ENCODE measurements at places on chromosomes 12 and 14. TPM values are rescaled to one million over a fixed set of nuclear protein-coding genes. Genes with fewer than 3 reads are reported as not detected.

Gene ADAM21
- 0.80 TPM for total RNA-seq

Gene ATL1
- total RNA-seq, result 1.3 TPM

Gene BEST3
- total RNA-seq, result 0.55 TPM

Gene TRHDE
- total RNA-seq, result 17.7 TPM

Gene POTEG
- 0.12 TPM for total RNA-seq

Gene LRP10
- 59.3 TPM for total RNA-seq

Gene SSPN
- total RNA-seq, result 11.9 TPM

Gene GDF3
- total RNA-seq, result not detected

Gene PTPRO
- not detected for total RNA-seq

Gene ADCY4
- 0.04 TPM for total RNA-seq

Gene P2RX7
- 6.0 TPM for total RNA-seq

Gene GLT8D2
- total RNA-seq, result 1.6 TPM

Gene FLRT2
- total RNA-seq, result not detected

Gene USP44
- total RNA-seq, result not detected

Gene EML5
- total RNA-seq, result 0.66 TPM

Gene CMKLR1
- total RNA-seq, result not detected

Gene FAM90A1
- not detected for total RNA-seq

Gene RAB21
- 28.9 TPM for total RNA-seq

Gene MLF2
- 248 TPM for total RNA-seq

Gene PRPH
- total RNA-seq, result 0.15 TPM

Gene TAS2R7
- total RNA-seq, result not detected

Gene RDH16
- total RNA-seq, result 0.86 TPM

Gene NOVA1
- total RNA-seq, result 3.1 TPM

Gene BCL11B
- 0.73 TPM for total RNA-seq

Gene OTOGL
- total RNA-seq, result 3.1 TPM

Gene KRT82
- 0.29 TPM for total RNA-seq

Gene SARNP
- total RNA-seq, result 103 TPM

Gene EMP1
- 158 TPM for total RNA-seq

Gene OR10P1
- not detected for total RNA-seq

Gene CELA1
- total RNA-seq, result not detected

Gene KRT7
- 2,979 TPM for total RNA-seq

Gene KANSL2
- total RNA-seq, result 33.4 TPM

Gene MYF6
- total RNA-seq, result not detected

Gene ATF7
- total RNA-seq, result 14.2 TPM

Gene PPP1R1A
- total RNA-seq, result not detected

Gene GPR84
- total RNA-seq, result not detected

Gene NUP107
- total RNA-seq, result 89.3 TPM
